ENCODE measurements at places on chromosomes 4 and X. TPM values are rescaled to one million over a fixed set of nuclear protein-coding genes. Genes with fewer than 3 reads are reported as not detected.

Gene OPRPN
- not detected for total RNA-seq

- peaks cover 23% of the 10 kb centered on the region for H3K36me3 ChIP-seq
- H3K4me3 ChIP-seq, result no peak overlapping the region
- no peak for DNase-seq
- no peak overlapping the region for H3K27ac ChIP-seq
- H3K27me3 ChIP-seq, result no peaks in the 10 kb centered on the region
These were observed 315.4 kb downstream of the PPP3CA start for GRCh38 chr4:101031971-101032370.

DNA sequence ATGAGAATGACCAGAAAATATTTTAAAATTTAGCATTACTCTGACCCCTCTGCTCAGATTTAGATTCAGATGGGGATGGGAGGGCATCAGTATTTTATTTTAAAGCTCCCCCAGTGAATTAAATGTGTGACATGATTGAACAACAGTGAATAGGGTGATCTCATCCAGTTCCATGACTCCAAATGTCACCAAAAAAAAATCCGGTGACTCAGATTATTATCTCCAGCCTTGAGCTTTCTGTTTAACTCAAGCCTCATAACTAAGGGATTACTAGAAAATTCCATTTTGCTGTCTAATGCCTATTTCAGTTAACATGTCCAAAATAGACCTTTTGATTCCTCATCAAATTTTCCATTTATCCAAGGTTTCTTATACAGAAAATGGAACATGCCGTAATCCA, 121.8 kb upstream of the TMEM47 start:
- no peaks in the 10 kb centered on the region for H3K4me1 ChIP-seq
- no peak overlapping the region for H3K27ac ChIP-seq
- no peaks in the 10 kb centered on the region for H3K27me3 ChIP-seq
- H3K4me3 ChIP-seq, result no peak overlapping the region
- DNase-seq, result no peak
- no peaks in the 10 kb centered on the region for H3K36me3 ChIP-seq

Gene TTC29
- total RNA-seq, result not detected

Gene BMX
- not detected for total RNA-seq

DNA sequence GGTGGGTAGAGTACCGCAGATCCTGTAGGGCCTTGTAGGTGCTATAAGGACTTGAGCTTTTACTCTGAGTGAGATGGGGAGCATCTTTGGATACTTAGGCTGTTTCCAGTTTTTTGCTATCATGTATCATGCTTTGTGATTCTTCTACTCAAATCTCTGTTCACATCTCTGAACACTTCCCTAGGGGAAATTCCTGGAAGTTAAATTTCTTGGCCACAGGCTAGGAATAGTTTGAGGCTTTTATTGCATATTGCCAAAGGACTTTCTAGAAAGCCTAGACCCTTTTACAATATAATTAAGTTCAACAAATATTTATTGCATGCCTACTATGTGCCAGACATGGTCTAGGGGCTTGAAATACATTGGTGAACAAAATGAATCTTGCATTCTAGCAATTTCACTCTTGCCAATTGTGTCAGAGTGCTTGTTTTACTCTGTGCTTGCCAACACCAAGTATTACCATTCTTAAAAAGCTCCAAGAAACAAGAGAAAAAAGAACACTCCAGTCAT, 4.1 kb upstream of the PGRMC1 start:
- DNase-seq, result no peak
- H3K27me3 ChIP-seq, result peaks cover 72% of the 10 kb centered on the region
- H3K4me1 ChIP-seq, result peaks cover 16% of the 10 kb centered on the region
- H3K27ac ChIP-seq, result no peak overlapping the region

Gene CT83
- total RNA-seq, result not detected

Gene TBX22
- total RNA-seq, result not detected

GRCh38 chr4:80188801-80189458, 8.4 kb upstream of the PRDM8 start:
- peaks cover 16% of the 10 kb centered on the region for H3K4me1 ChIP-seq
- no peaks in the 10 kb centered on the region for H3K27me3 ChIP-seq
- no peak overlapping the region for H3K4me3 ChIP-seq

Gene KCND1
- 0.86 TPM for total RNA-seq

- H3K4me1 ChIP-seq, result no peaks in the 10 kb centered on the region
- H3K27me3 ChIP-seq, result no peaks in the 10 kb centered on the region
- no peak for DNase-seq
- H3K27ac ChIP-seq, result no peak overlapping the region
- no peak overlapping the region for H3K4me3 ChIP-seq
- no peaks in the 10 kb centered on the region for H3K36me3 ChIP-seq
These were observed 111.3 kb downstream of the CEP135 start for GRCh38 chr4:56060036-56060435.

- H3K4me3 ChIP-seq, result peak overlapping the region; percentile 55
- DNase-seq, result no peak
- no peaks in the 10 kb centered on the region for H3K36me3 ChIP-seq
- H3K27me3 ChIP-seq, result peaks cover 14% of the 10 kb centered on the region
- no peak overlapping the region for H3K27ac ChIP-seq
These were observed 359 bp upstream of the GAB3 start for GRCh38 chrX:154751203-154751668.

DNA sequence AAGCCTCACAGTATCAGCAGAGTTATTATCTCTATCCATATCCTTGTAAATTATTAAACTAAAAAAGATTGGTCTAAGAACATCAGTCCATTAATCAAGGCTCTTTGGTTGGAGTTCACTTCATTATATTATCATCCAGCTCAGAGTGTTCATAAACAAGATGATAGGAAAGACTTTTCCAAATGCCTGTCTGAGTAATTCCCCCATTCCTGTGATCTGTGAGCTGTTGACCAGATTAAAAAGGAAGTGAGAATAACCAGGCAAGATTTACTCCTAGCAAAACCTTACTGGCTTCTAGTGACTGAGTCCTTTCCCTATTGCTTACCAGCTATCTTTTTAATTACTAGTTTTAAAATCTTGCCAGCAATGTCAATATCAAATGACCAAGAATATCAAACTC, 14.9 kb downstream of the PKD2 start:
- peaks cover 16% of the 10 kb centered on the region for H3K4me1 ChIP-seq
- H3K4me3 ChIP-seq, result no peak overlapping the region
- no peaks in the 10 kb centered on the region for H3K27me3 ChIP-seq
- H3K36me3 ChIP-seq, result peaks cover 30% of the 10 kb centered on the region

GRCh38 chrX:108735091-108735678, 1.2 kb downstream of the IRS4 start:
- H3K4me3 ChIP-seq, result no peak overlapping the region
- H3K36me3 ChIP-seq, result no peaks in the 10 kb centered on the region
- H3K27ac ChIP-seq, result no peak overlapping the region
- no peak for DNase-seq
- no peaks in the 10 kb centered on the region for H3K4me1 ChIP-seq

DNA sequence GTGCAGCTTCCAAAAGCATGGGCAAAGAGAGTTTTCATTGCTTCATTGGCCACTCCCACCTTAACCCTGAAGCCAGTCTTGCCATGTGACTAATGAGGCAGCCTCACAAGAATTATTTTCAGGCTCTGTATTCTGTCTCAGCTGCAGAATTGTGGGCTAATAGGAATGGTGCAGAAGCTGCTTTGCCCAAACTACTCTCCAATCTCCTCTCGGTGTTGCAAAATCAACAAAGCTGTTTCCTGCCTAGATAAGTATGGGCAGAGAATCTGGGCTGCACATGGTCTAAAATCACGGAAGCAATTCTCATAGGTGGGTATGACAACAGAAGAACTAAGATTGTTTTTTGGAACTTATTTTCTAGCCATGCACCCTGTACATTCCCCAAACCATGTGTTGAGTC, 31.4 kb downstream of the PPP1R2C start:
- no peak for DNase-seq
- no peak overlapping the region for H3K27ac ChIP-seq
- H3K27me3 ChIP-seq, result peaks cover 38% of the 10 kb centered on the region
- H3K4me1 ChIP-seq, result peaks cover 9% of the 10 kb centered on the region

GRCh38 chrX:55624403-55624802, 1.2 kb downstream of the FOXR2 start:
- peaks cover 54% of the 10 kb centered on the region for H3K27me3 ChIP-seq
- H3K27ac ChIP-seq, result no peak overlapping the region
- no peaks in the 10 kb centered on the region for H3K4me1 ChIP-seq
- no peak for DNase-seq

Gene PSAPL1
- not detected for total RNA-seq

DNA sequence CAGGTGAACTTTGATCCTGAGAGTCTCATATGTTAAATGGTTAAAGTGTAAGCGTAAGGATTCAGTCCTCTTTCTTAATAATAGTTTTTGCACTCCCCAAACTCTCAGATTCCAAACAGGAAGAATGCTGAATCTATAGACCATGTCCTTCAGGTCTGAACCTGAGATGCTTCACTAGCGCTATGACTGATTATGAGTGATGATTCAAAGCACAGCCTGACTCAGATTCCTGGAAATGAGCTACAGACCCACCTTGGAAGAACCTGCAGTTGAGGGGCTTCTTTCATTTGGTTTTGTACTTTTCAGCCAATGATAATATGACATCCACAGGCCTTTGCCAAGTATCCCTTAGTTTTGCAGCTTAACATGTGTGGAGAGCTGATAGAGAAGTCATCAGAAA, 1.4 kb downstream of the EDNRA start:
- peak; percentile 17 for DNase-seq
- no peak overlapping the region for H3K4me3 ChIP-seq
- no peaks in the 10 kb centered on the region for H3K27me3 ChIP-seq
- no peak overlapping the region for H3K27ac ChIP-seq

Gene LRP2BP
- 0.70 TPM for total RNA-seq

Gene KIF4A
- total RNA-seq, result 13.6 TPM

DNA sequence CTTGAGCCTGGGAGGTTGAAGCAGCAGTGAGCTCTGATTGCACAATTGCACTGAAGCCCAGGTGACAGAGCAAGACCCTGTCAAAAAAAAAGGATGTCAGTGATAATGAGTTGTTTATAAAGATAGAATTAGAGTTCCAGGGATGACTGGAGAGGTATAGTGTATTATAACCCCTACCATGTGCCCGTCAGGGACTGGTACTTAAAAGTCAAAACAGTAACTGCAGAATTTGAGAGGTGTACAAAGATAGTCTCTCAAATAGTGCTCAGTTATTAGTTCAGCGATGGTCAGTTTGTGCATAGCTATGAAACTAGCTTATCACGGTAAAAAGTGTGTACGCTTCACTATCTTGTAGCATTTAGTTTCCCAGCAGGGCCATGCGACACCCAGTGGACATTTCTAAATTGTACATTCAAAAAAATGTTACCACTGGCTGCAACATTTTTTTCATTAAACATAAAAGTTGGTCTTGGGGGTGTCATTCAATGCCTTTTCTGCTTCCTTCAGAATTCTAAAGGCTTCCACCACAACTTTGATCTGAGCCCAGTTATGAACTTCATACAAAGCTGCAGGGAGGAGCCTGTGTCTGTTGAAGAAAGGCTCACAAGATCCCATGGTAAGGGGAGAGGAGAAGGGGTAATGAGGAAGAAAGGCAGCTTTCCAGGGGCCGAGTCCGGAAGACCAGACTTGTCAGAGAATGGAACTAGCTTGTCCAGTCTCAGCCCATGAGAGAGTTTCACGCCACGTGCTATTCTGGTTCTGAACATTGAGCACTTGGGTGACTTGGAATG, 9.2 kb upstream of the GYG2 start:
- H3K36me3 ChIP-seq, result no peaks in the 10 kb centered on the region
- DNase-seq, result peak; percentile 52
- H3K4me3 ChIP-seq, result no peak overlapping the region

Gene DRD5
- not detected for total RNA-seq

Gene SCML2
- 3.5 TPM for total RNA-seq

Gene PPARGC1A
- 0.12 TPM for total RNA-seq

GRCh38 chrX:108025954-108026600, 18.8 kb upstream of the VSIG1 start:
- DNase-seq, result no peak
- H3K27me3 ChIP-seq, result peaks cover 85% of the 10 kb centered on the region
- no peak overlapping the region for H3K4me3 ChIP-seq
- H3K4me1 ChIP-seq, result no peaks in the 10 kb centered on the region
- H3K36me3 ChIP-seq, result no peaks in the 10 kb centered on the region
- no peak overlapping the region for H3K27ac ChIP-seq
